Left renal cortex interstitium (tissue), 4 donors: ENCODE measurements at places on chromosomes 1 and 21. TPM values are rescaled to one million over a fixed set of nuclear protein-coding genes. Genes with fewer than 3 reads are reported as not detected.

The PPP1R15B gene
- polyA plus RNA-seq, result 37.5 TPM

The S100A16 gene
- polyA plus RNA-seq, result 109 TPM

The WNT3A gene
- polyA plus RNA-seq, result 0.27 TPM

The S100A9 gene
- 20.6 TPM for polyA plus RNA-seq

The ZNF648 gene
- polyA plus RNA-seq, result 0.33 TPM

The PPIAL4G gene
- 0.21 TPM for polyA plus RNA-seq
